Activated effector memory CD4-positive, alpha-beta T cell treated with Interleukin-2 at 50 U/mL for 16 hours (primary cell): ENCODE measurements at places on chromosomes 7 and 10.
A peak's percentile ranks its signal among the peaks of the same experiment; 100 is the strongest.

DNA sequence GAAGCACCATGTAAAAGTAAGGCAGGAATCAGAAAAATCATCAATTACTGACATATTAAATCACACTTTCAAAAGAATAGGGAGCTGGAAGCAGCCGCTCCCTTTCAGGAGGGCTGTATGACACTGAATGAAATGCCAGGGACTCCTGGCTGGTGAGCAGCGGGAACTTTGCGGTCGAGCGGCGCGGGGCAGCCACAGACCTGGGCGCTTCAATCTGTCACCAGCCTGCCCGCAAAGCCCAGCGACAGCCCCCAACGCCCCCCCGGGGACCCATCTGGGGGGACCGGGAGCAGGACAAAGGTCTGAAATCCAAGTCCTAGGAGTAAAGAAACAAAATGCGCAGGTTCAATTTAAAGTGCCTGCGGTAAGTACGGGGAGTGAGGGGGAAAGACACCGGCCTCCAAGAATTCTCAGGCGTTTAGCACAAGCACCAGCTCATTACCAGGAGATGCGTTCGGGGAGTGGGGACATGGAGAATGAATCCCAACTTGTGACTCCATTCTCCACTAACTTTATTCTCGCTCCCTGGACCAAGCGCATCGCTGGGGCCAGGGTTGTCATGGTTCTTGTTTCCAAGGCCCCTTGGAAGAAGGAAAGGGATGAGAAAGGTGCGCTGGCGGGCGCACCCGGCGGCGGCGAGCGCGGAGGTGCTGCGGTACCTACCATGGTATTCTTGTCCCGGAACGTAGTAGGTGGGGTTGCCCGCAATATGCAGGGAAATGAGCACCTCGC lies 824 bp downstream of the RELN start:
- DNase-seq: no peak

DNA sequence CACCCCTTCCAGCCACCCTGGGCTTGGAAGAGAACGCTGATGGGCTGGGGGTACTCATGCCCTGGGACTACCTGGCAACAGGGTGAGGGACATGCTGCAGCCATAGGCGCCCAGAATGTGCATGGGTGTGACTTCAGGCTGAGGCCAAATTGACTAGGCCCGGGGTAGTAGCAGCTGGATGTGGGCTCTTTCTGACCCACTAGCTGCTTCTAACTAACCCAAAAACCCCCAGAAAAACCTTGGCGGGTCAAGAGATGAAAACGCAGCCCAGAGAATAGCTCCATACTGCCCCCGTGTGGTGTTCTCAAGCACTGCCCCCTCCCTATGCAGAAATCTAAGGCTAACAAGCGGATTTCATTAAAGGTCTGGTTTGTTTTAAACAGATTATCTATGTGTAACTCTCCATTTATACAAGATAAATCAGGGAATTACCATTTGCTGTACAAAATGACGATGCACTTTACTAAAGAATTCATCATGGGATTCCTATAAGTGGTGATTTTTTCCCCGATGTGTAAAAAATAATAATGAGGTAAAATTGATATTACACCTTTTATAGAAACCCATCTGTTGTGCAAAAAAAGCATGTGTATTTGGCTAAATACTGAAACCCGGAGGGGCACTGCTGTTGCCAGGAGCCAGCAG lies 4.2 kb downstream of the SMARCD3 start:
- peak; percentile 36 for DNase-seq

GRCh38 chr10:71606257-71607081 lies 113.1 kb downstream of the C10orf105 start:
- no peak for DNase-seq

- DNase-seq: no peak
These were observed 76.9 kb downstream of the INSIG1 start for GRCh38 chr7:155374276-155375252.

GRCh38 chr10:13961097-13961496 lies 369.6 kb downstream of the FRMD4A start:
- no peak for DNase-seq

DNA sequence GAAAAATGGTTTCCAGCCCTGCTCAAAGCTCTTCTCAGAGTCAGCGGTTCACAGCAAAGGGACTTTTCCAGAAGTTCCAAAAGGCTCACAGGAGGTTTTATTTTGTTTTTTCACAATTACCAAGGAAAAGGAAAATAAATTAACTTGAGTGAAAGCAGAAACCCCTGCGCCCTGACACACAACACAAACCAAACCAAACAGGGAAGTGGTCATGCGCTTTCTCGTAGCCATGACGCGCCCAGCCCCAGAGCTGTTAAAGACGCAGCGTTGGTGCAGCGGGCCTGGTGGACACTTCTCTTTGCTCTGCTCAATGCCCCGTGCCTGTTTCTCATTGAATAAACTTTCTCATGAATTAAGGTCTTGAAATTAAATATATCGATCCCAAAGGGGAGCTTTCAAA lies 134.4 kb upstream of the LYZL2 start:
- no peak for DNase-seq

DNA sequence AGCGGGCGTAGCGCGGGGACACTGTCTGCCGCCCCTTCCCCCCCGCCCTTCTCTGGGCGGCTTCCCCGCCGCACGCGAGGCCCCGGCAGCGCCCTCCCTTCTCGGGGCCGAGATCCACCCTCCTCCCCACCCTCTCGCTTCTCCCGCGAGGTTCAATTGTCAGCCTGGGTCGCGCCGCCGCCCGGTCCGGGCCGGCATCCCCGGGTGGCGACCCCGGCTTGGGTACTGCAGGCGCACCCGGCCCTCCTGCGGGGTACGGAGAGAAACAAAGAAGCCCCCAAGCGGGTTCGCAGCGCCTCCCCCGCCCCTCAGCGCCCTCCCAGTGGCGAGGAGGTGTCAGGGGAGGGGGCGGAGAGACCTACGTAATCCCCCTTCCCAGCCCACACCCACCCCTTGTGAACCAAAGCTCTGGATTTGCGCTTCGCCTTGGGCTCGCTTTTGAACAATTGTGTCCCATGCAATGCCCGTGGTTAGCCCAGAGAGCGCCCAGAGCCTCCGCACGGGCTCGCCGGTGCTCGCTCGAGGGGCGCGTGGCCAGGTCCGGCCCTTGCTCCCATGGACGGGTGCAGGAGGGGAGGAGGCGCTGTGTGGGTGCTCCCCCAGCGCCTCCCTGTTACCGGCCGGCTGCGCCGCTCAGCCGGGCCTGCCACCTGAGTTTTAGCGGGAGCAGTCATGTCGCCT lies 634 bp downstream of the HECW1 start:
- no peak for DNase-seq

GRCh38 chr10:22557321-22557720 lies 157.1 kb downstream of the PIP4K2A start:
- DNase-seq: no peak

GRCh38 chr7:18700147-18700546 lies 204.6 kb downstream of the HDAC9 start:
- DNase-seq: no peak

- peak; percentile 46 for DNase-seq
These were observed 43.4 kb downstream of the PRF1 start for GRCh38 chr10:70558871-70559810.

GRCh38 chr10:85661123-85661522 lies 705.5 kb downstream of the GRID1 start:
- no peak for DNase-seq

- DNase-seq: no peak
These were observed 200.6 kb downstream of the DIP2C start for GRCh38 chr10:488933-489215.

DNA sequence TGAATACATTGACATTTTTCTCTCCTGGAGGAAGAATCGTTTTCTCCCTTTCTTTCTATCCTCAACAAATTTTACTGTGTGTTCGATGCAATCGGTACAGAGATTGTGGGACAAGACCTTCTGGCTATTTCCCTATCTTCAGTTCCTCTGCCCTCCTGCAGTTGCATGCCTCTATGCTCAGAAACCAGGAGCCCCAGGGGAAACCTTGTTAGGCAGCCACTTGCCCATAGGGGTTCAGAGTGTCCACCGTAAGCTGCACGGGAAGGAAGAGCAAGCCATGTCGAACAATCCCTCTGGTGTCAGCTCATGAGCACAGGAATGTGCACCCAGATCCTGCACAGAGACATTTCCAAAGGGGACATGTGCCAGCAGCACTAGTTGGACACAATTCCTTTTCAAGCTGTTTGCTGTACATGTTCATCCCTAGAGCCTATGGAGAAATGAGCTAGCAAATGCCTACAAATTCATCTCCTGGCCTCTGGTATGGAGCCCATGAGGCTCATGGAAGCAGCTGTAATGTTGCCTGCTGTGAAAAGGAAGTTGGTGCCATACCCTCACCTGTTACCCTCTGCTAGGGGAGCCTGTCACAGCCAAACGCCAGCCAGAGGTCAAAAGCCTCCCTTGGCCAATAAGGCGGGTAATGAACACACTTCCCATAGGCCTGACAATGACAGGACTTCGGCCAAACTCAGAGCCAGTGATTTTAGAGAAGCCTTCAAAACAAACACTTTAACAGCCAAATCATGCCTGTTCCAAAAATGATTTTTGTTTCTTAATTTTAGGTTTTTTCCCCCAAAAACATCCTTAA lies 35.9 kb upstream of the ASAH2 start:
- DNase-seq: no peak
